ENCODE measurements at places on chromosomes 3 and 15.

DNA sequence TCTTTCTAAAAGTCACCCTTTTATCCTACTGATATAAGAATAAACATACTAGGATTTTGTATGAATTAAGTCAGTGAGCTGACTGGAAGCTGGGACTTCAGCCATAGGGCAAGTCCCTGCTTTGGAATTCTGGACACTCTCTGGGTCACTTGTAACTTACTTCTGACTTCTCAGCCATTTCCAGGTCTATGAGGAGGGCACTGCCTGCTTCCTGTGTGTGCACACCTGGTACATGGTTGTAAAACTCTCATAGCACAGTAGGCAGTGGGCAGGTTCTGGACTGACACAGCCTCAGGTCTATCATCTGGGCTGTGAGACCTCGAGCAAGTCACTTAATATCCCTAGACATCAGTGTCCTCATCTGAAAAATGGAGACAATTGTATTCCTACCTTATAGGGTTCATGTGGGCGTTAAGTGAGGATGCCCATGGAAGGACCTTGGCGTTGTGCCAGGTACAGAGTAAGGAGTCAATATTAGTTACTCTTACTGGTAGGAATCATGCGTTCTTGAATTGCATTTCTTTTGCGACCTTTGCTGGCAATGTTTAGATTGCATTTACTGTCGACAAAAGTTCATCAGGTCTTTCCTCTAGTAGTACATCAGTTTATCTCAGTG lies 27.5 kb upstream of the TGM5 start:
- no peak for DNase-seq

GRCh38 chr15:91151781-91152563 lies 51.9 kb downstream of the SV2B start:
- no peak for DNase-seq

- DNase-seq: no peak
These were observed 5.9 kb upstream of the FMN1 start for GRCh38 chr15:33200444-33200843.

DNA sequence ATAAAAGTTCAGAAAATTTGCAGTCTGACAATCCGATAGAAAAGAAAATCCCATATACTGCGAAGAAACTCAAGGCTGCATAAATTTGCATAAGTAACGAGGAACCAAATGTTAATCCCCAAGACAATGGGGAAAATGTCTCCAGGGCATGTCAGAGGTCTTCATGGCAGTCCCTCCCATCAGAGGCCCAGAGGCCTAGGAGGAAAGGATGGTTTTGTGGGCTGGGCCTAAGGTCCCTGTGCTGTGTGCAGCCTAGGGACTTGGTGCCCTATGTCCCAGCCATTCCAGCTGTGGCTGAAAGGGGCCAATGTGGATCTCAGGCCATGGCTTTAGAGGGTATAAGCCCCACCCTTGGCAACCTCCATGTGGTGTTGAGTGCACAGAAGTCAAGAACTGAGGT lies 21.3 kb upstream of the CCR4 start:
- DNase-seq: no peak

DNA sequence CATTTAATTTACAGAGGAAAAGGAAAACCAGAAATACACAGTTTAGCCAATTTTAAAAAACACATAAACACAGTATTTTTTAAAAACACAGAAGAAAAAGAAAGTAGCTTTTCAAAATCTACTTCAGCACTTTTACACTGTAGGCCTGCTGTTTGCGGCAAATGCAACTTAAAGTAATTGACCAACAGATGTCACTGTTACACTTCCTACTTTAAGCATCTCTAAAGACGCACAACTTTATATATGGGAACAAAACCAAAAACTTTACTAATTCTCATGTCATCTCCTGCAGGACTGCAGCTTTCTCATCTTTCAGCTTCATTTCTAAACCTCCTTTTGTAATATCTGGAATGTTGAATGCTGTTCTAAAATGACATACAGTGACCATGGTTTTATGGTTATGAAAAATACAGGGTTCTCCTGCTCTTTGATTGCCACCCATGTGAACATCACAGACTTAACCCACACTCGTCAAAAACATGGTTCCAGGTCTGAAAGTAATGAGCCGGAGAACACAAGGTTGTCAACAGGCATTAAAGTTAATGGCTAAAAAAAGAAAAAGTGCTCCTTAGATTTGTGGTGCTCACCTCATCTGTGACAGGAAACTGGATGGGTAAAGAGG lies 107.9 kb downstream of the FMN1 start:
- peak; percentile 25 for DNase-seq

DNA sequence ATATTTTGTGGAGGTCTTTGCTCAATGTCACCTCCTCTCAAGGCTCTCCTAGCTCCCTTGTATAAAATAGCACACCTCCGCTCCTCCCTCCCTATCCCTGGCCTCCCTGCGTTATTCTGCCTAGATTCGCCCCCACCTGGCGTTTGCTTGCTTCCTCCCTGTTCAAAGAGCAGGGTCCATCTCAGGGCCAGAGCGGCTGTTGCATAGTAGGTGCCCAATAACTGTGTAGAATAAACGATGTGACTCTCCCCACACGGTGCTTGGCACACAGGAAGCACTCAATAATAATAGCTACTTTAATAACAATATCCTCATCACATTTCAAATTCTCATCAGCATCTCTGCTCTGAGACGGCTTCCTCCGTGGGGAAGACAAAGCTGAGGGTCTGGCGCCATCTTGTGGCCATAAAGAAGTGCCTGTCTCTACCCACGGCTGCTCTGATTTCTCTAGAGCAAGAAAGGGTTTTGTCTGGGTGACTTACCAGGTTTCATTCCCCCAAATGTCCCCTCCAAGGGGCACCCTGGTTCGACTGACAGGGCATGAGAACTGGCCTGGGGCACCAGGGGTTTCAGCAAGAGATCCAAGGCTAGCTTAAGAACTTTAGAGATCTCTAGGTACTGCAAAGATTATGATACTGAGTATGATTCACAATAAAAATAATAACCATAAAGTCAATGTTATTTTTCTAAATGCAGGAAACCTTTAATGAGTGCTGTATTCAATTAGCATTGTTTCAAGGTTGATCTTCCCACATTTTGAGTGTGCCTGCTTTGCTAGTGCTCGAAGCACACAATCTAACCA lies 16.1 kb downstream of the CD276 start:
- DNase-seq: peak; percentile 76

DNA sequence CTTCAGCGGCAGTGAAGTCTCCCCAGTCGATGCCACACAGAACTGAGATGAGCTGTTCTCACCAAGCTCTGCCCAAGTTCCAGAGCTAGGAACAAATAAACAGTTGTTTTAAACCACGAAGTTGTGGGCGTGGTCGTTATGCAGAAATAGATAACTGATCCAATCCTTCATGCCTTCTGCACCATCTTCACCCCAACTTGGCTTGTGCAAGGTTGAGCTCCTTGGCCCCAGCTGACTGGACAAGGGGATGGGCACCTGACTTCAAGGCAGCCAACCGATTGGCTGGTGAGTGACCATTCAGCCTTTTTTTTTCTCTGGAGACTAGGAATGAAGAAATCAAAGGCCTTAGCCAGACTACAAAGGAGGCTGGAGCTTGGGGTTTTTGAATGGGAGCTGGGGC lies 23.9 kb downstream of the LINGO1 start:
- no peak for DNase-seq

GRCh38 chr3:129654131-129654530 lies 47.7 kb upstream of the PLXND1 start:
- no peak for DNase-seq

DNA sequence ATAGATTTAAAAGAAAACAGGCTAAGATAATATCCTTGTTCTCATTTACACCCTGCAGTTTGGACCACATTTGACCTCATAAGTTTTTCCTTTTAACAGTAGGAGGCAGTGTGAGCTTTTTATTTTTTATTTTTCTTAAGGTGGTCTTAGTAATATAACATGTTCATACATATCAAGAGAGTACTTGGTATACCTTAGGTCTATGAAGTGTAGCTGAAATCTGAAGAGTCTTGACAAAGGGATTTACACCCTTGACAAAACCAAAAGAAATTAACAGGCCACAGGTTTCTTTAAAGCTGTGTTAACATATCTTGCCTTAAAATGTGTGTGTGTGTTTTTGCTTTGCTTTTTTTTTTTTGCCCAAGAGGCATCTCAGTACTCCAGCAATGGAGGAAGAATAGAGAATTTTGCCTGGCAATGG lies 3.2 kb downstream of the RAP2B start:
- DNase-seq: peak; percentile 77

GRCh38 chr3:176690083-176690869 lies 507.0 kb downstream of the TBL1XR1 start:
- DNase-seq: no peak

DNA sequence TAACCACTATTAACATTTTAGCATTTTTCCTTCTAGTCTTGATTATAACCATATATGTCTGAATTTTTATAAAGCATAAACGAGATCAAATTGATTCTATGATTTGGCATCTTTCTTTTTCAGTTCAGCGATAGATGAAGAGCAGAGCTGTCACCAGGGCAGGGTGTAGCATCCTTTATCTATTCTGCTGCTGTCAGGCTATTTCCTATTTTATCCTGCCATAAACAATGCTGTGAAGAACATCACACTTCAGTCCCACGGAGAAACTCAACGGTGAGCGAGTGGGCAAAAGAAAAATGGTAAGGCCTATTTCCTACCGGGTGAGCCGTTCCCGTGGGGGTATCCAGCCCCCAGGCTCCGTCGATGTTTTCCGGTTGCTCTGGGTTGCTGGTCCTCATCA lies 15.5 kb downstream of the TMEM40 start:
- no peak for DNase-seq

GRCh38 chr15:98311566-98312188 lies 336.7 kb upstream of the IGF1R start:
- peak; percentile 63 for DNase-seq

DNA sequence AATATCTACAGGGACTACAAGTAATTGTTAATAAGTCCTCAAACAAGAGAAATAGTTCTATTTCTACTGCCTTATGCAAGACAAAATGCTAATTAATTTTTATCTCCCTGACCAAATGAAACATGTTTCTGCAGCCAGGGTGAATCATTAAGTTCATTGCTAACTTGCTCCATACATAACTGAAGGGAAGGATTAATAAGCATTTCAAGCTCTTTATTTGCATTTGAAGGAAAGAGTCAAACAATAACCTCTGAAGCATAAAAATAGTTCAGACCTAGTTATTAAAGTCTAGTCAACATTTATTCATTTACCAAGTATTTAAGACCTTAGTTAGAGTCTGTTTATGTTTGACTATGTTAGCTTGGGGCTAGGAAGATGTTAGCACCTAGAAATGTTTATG lies 120.0 kb downstream of the ATP1B3 start:
- no peak for DNase-seq

DNA sequence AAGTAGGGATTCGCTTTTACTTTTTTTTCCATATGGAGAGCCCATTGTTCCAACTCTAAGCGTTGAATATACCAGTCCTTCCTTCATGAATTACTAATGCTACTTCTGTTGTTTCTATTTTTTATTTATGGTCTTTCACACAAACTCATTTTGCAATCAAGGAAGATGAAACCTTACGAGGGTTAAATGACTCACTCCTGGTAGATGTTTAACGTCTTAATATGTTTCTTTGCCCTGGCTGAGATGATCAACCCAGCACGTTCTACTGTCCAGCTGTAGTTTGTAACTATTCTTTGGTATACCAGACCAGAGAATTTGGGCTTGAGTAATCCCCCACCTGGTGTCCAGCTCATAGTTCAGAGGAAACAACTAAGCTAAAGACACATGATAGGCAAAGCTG lies 23.1 kb downstream of the CDCP1 start:
- no peak for DNase-seq

DNA sequence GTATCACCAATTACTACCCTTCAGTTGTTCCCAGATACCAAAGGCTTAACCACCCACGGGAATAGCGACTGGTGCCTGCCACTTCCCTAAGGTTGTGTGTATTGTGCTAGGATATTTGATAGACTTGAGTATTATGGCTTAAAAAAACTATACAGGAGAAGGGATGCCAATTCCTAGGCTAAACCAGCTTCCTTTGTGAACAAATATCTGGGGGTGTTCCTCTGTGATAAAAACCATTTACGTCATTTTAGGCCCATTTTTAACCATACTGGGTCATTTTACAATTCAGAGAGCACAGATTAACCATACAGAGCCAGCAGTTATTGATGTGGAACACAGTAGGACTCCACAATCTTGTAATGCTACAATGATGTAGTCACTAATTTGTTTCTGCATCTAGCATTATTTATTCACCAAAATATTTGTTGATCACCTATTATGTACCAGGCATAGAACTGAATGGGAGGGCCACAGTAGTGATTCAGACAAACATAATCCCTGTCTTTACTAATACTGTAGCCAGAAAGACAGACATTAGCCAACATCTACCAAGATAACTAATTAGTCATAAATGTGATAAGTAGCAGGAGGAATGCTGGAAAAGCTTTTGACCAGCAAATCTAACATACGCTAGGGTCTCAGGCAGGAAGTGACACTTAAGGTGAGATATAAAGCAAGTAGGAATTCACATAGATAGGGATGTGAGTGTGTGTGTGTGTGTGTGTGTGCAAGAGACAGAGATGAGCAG lies 184.8 kb downstream of the MECOM start:
- no peak for DNase-seq

DNA sequence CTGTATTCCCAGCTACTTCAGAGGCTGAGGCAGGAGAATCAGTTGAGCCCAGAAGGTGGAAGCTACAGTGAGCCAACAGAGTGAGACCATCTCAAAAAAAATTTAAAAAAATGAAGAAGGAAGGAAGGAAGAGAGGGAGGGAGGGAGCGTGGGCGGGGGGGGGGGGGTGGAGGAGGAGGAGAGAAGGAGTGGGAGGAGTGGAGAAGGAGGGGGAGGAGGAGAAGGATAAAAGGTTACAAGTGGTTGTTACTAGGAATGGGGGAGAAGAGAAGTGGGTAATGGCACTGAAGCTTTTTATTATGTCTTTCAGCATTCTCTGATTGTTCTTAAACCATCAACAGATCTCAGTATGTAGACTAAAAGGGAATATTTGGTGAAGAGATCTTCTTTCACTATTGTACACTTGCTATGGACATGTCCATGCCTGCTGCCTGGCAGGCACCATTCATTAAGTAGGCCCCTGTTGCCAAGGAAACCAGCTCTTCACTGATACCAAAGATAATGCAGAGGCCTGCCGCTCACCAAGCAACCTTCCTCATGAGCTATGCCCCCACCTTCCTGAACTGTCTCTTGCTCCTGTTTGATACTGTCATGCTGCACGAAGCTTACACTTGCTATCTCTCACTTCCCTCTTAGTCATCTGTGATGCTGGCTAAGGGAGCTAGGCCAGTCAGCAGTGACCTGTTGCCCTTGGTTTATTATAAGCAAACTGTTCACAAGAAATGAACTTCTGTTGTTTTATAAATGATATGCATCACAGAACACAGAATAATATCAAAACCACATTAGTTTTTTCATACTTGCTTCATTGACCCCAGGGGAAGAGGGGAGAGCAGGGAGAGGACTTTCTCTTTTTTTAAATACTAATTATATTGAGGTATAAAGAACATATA lies 23.1 kb downstream of the EPM2AIP1 start:
- peak; percentile 81 for DNase-seq

DNA sequence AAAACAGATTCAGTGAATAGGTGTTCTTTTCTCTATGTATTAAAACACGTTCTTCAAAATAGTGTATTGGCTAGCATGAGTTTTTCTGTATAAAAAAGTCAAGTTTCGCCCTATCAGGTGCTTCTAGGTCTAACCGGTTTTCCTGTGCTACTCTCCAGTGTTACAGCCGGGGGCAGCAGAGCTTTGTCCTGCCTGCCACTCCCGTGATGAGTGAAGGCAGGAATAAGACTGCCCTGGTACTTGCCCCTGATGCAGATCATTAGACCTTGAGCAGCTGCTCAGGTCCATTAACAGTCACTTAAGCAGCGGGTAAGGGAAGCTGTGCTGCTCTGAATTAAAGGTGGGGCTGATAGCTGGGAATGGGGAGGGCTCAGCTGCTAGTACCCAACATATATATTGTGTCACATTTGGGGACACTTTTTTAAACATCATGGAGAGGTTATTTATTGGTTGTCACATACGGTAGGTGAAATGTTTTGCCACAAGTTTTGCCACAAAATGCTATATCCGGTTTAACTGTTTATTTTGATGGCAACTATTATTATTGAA lies 1.3 kb upstream of the UNC13C start:
- no peak for DNase-seq

Measured in CD4-positive, alpha-beta T cell treated with Interleukin-4 for 4 hours (primary cell).